ENCODE measurements at places on chromosomes 1 and 21. TPM values are rescaled to one million over a fixed set of nuclear protein-coding genes. Genes with fewer than 3 reads are reported as not detected.
A peak's percentile ranks its signal among the peaks of the same experiment; 100 is the strongest.

DNA sequence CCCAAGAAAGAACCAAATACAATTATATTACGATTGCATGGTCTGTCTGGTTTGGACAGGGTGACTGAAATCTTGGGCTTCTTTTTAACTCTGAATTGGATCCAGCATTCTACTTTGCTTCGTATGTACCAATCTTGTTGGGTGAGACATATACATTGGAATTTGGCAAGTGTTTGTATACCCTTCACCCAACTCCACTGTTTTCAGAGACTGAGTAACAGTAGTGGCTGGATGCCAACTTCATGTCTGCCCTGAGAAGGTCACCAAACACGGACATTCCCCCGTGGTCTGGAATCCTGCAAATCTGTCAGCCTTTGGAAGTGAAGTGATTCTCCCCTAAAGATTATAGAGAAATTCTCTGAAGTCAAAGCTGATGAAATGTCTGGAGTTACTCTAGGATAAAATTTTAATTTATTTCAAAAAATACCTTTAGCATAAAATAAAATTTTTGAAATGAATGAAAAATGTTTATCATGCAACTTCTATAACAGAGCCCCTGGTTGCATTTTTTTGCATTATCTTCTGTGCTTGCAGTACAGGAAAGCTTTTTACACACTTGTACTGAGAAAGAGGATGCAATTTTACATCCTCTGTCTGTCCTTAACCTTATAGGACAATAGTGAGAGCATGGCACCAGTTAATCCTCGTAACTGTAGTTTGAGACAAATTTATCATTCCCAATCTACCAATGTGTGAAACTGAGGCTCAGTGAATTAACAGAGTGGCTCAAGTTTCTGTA, 201.8 kb downstream of the DISC1 start:
- DNase-seq = no peak

ATP5PF gene
- 124 TPM for total RNA-seq

AGO4 gene
- 3.1 TPM for total RNA-seq

- DNase-seq = no peak
These were observed 53.2 kb downstream of the LAMC2 start for GRCh38 chr1:183239220-183239742.

DNA sequence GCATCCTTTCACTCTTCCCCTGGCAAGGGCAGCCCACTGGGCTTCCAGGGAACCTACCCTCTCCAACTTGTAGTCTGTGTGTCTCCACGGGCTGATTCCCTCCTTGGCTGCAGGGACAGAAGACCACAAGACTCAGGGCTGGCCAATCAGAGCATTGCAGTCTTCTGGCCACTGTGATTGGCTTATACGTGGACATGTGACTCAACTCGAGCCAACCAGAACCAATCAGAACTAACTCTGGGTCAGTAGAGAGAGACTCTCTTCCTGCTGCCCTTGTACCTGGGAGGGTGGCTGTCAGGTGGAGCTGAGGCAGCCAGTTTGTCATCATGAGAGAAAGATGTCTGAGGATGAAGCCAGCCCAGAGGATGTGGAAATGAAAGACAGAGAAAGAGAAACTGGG, 64.0 kb downstream of the DHRS3 start:
- DNase-seq = no peak

- DNase-seq = peak; percentile 34
These were observed 322 bp downstream of the DCLRE1B start for GRCh38 chr1:113905435-113905861.

AMY1B gene
- not detected for total RNA-seq

KCNJ9 gene
- total RNA-seq = not detected

FLG2 gene
- not detected for total RNA-seq

KCNE2 gene
- not detected for total RNA-seq

KRTAP10-3 gene
- not detected for total RNA-seq

DNA sequence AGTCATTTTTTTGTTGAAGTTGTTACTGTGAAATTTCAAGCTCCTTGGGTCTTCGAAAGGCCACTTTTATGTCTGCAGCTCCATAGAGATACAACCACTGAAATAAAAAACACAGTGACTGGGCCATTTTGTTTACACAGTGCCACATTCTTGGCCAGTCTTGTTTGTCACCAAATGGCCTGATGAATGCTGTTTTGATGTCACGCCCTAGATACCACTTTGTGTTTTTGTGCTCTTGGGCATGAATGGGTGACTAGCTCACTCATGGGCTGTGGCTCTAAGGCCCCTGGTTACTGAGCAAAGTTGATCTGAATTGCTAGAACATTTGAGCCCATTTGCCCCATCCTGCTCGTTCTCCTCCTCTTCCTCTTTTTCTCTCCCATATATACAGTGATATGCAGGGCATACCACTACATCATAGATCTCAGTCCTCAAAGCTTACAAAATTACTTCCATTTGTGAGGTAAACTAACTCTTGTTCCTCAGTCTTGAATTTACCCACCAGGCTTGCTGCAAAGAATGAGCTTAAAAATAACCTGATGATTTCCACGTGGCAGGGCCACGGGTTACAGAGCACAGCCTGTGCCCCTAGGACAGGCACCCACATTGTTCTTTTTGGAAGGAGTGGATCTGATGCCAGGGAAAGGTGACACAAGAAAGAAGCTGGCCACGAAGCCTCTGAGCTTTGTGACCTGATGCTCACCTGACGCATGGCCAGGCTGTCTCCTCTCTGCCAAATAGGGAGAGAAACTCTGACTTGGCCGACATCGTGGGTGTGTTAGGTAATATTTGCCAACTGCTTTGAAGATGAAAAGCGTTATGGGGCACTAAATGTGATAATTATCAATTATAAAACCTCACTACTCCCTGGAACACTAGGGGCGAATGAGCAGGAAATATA, 92.4 kb downstream of the RUNX1 start:
- DNase-seq = no peak

- no peak for DNase-seq
These were observed 91.5 kb downstream of the MRPL37 start for GRCh38 chr1:54291276-54292001.

TNFAIP8L2 gene
- total RNA-seq = 10.5 TPM

DNA sequence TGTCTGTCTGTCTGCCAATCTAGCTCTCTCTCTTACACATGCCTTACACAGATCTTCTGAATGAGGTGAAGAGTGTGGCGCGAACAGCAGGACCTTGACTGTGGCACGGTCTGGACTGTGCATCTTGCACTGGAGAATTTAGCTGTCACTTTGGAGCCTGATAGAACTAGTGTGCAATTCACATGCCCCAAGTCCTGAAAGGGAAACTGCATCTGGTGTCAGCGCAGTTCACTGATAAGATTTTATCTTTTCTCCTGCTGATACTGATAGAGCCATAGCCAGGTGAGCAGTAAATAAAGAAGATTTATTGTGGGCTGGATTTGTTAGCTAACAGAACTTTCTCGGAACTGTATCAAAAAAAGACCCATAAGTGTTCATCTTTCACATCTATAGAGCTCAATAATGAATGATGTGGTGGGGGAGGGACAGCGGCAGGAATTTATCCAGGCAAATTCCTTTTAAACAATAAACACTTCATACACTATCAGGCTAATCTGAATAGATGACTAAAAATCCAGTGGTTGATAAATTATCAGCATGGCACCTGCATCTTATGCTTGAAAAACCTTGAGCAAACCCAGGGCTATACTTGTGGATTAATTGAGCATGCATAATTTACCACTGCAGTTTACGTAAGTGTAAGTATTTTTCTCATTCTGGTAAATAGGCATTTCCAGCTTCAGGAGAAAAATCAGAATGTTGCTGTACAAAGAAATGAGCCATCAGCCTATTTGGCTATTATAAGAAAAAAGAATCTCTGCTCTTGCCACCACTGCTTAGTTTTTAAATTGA, 104.1 kb downstream of the NTNG1 start:
- DNase-seq = no peak

GRCh38 chr1:179831852-179832699, 45.5 kb downstream of the TOR1AIP2 start:
- DNase-seq = peak; percentile 57

GRCh38 chr1:104761961-104762570, 1012.4 kb downstream of the AMY1C start:
- no peak for DNase-seq

DNA sequence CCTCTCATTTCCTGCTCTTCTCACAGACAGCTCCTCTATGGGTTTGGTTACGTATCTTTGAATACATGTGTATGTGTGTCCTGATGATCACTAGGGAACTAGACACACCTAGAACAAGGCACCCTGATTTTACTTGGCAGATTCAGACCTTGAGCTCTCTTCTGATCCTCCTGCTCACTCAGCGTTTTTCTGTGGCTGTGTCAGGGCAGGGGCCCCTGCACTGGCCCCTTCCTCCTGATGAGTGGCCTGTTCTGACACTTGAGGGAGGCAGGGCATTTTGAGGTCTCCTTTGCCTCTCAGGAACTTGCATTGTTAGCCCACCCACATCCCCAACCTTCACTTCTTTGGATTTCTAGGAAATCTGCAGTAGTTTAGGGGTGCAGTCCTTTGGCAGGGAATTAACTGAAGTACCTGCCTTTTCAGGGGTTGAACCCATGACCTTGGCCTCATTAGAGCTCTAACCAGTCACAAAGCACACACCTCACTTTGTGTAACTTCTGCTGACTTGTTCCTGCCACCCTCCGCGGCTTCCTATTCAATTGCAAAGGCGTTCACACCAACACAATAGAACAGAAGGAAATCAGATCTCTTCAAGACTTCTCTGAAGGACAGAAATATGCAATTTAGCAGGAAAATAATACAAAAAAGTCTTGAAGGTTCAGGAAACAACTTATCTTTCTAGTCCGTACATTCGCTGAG, 8.8 kb downstream of the SMYD2 start:
- no peak for DNase-seq

GRCh38 chr1:28933277-28933676, 18.9 kb downstream of the EPB41 start:
- DNase-seq = no peak

GRCh38 chr1:216005916-216006315, 417.3 kb downstream of the USH2A start:
- DNase-seq = no peak

DNA sequence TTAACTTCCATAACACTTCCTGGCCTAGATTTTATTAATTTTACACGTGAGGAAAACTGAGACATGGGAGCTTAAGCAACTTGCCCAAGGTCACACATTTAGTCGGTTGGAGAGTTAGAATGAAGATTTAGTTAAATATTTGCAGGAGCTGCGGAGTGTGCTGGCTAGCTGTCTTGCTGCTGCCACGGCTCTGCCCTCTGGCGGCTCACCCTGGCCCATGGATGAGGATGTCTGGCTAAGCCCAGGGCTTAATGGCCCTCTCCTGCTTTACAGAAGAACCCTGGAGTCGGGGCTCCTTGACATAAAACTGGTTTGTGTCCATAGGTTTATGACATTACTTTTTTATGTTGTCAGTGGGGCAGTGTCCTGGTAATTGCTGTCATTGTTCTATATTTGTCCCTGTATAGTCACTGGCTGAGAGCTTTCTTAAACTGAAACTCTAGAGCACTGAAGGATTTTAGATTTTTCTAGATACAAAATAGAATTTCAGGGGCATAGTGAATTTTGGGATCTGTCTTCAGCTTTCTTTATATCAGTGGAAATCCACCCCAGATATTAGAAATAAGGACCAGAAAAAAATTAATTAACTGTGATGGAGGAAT, 88.9 kb upstream of the WLS start:
- no peak for DNase-seq

TMEM82 gene
- total RNA-seq = not detected

- DNase-seq = no peak
These were observed 3.9 kb downstream of the TAS1R2 start for GRCh38 chr1:18855573-18855972.

PSEN2 gene
- total RNA-seq = 0.69 TPM

PDE4B gene
- 26.2 TPM for total RNA-seq

- no peak for DNase-seq
These were observed 62.9 kb downstream of the CLSTN1 start for GRCh38 chr1:9760824-9761223.

SLC5A3 gene
- 21.7 TPM for total RNA-seq

GRCh38 chr1:56439610-56440264, 139.6 kb downstream of the PLPP3 start:
- no peak for DNase-seq

WNT2B gene
- not detected for total RNA-seq

DNA sequence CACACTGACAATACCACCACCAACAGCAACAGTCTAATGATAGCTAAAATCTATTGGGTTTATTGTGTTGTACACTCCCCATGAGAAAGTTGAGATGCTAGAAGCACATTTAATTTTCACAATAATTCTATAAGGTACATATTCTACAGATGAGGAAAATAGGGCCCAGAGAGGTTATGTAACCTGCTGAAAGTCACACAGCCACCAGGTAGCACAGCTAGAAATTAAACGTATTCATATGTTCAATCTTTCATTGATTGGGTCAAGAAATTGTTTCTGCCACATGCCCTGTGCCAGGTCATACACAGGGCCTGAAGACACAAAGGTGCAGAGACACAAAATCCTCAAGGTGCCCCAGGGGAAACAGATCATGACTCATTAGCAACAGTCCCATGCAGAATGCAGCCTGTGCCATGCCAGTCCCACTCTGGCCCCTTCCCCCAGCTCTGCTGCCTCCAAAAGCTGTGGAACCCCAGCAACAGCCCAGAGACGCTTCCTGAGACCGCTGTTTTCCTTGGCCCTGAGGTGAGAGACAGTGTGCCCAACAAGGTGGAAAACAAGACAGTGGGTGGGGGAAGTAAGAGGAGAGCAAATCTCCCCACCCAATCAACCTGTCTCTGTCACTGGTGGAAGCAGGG, 32.1 kb downstream of the GJA4 start:
- no peak for DNase-seq

DNA sequence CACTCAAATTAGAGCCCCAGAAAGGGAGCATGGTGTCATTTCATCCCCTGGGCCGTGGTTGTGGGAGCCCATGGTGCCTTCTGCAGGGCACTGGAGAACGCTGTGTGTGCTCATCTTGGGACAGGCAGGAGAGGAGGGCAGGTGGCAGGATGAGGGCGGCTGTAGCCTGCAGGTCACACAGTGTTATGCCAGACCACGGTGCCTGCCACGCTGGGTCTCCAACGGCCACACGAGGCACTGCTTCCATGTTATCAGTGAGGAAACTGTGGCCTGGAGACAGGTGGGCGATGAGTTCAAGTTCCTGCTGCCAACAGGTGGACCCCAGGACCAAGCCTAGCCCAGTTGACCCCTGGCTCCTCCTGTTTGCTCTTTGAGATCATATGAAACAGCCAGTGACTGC, 21.0 kb downstream of the ABCG1 start:
- DNase-seq = no peak

DNA sequence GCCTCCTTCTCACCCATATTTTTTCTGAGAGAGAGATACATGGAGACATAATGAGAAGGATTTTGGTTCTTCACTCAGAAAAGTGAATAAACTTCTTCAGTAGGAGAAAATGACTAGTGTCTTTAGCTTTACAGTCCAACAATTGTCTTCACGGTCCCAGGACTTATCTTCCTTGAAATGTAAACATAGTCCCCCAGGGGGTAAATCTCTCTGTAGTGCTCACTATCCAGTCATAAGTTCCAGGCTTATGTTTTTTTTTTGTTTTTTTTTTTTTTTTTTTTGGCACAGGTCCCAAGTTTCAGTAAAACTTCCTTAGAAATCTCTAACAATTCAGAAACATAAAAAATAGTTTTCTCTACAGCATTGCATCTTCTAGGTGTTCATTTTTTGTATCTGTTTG, 890.2 kb upstream of the B3GALT2 start:
- no peak for DNase-seq
